Lower lobe of right lung (tissue), 2 donors: ENCODE measurements at places on chromosomes 2 and 18. TPM values are rescaled to one million over a fixed set of nuclear protein-coding genes. Genes with fewer than 3 reads are reported as not detected.

CRYBA2 gene
- not detected for total RNA-seq

DAPL1 gene
- not detected for total RNA-seq

DNA sequence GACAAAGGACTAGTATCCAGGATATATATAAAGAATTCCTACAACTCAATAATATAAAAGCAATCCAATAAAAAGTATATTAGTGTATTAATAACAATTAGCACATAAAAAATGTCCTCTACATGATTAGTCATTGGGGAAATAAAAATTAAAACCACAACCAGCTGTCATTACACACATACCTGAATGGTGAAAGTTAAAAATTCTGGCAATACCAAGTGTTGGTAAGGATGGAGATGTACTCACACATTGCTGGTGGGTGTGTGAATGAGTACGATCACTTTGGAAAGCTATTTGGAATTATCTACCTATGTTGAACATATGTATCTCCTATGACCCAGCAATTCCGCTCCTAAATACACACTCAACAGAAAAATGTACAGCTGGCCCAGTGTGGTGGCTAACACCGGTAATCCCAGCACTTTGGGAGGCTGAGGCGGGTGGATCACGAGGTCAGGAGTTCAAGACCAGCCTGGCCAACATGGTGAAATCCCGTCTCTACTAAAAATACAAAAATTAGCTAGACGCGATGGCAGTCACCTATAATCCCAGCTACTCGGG, 14.3 kb upstream of the NOL10 start:
- no peaks in the 10 kb centered on the region for H3K36me3 ChIP-seq
- DNase-seq = no peak
- no peak overlapping the region for H3K27ac ChIP-seq
- no peaks in the 10 kb centered on the region for H3K4me1 ChIP-seq

DNA sequence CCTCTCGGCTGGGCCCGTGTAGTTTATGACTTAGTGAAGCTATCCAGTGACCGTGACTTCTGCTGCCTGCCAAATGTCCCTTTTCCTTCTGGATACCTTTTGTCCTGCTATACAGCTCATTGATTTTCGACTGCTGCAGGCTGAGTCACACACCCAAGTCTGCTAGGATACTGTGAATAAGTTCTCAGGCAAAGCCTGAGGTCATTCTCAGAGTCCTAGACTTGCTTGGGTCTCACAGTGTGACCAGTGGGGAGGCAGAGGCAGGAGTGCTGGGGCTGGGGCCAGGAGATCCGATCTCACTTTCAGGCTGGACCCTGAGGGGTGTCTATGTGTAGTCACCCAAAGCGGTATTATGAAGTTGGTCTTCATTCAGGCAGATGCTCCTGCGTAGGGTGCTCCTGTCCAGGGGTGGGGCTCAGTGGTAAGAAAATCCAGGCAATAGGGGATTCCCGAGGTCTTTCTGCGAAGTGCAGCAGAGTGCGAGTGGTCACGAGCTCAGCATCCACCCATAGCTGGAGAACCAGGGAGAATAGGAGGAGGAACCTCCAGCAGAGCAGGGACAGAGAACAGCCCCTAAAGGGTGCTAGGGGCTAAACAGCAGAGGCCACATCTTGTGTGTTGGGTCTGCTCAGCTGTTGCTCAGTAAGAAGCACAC, 268.6 kb upstream of the NCKAP5 start:
- no peak overlapping the region for H3K27ac ChIP-seq
- peaks cover 3% of the 10 kb centered on the region for H3K4me1 ChIP-seq
- no peaks in the 10 kb centered on the region for H3K36me3 ChIP-seq
- no peak overlapping the region for H3K4me3 ChIP-seq

DNA sequence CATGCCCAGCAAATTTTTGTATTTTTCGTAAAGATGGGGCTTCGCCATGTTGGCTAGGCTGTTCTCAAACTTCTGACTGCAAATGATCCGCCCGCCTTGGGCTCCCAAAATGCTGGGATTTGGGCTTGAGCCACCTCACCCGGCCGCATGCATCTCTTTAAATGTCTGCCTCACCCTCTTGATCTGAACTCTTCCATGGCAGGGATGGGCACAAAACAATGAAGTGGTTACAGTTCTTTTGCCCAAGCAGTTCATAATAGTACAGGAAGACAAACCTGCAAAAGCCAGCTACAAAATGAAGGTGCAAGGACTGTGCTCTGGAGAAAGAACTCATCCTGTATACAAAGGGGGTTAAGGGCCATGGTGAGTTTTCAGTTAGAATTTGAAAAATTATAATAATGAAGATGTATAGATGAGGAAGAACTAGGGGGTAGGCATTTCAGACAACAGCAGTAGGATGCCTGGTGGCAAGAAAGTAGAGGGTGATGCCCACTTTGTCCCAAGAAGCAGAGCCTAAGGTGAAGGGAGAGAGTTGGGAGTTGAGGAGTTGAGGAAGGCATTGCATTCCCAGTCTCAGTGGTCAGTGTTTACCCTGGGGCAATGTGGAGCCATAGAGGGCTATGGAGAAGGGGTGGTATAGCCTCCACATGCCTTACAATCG, 160.8 kb upstream of the MYCN start:
- no peak for DNase-seq
- H3K4me3 ChIP-seq = no peak overlapping the region
- peaks cover 5% of the 10 kb centered on the region for H3K27me3 ChIP-seq
- H3K27ac ChIP-seq = no peak overlapping the region

DNA sequence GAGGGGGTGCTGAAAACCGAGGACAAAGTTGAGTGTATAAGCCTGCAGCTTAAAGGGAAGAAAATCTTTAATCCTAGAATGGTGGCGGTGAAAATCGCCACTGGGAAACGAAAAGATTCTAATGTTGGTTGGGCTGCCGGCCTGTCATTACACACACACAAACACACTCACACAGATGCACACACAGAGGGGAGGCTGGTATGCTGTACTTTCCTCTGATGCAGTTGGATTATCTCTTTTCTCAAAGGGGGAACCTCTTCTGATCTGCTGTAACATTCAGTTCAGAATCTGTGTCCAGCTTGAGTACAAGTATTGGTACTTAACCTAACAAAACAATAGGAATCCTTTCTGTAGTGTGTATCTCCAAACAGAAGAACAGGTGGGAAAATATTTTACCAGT, 39.0 kb downstream of the ANXA4 start:
- peaks cover 22% of the 10 kb centered on the region for H3K36me3 ChIP-seq
- H3K27me3 ChIP-seq = no peaks in the 10 kb centered on the region
- H3K27ac ChIP-seq = peak overlapping the region; percentile 22

DNA sequence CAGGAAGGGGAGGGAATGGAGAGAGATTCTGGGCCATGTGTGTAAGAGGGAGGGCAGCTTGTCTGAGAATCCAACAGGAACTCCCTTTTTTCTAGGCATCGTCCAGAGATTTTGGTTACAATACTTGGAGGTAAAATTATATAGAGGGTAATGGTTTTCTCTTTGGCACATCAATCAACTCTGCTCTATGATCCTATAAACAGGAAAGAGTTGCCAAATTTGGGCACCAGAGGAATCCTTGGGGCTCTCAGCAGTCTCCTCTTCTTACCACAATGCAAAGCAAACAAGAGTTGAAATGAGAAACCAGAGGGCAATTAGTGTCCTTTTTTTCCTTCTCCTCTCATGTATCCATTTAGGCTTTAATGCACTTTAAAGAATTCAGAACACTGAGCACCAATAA, 243.4 kb downstream of the SLC8A1 start:
- H3K36me3 ChIP-seq = no peaks in the 10 kb centered on the region
- H3K4me3 ChIP-seq = no peak overlapping the region
- no peak overlapping the region for H3K27ac ChIP-seq
- H3K4me1 ChIP-seq = no peaks in the 10 kb centered on the region
- no peak for DNase-seq
- no peaks in the 10 kb centered on the region for H3K27me3 ChIP-seq

- no peak overlapping the region for H3K4me3 ChIP-seq
- no peak overlapping the region for H3K27ac ChIP-seq
- no peak for DNase-seq
- H3K36me3 ChIP-seq = no peaks in the 10 kb centered on the region
- H3K4me1 ChIP-seq = no peaks in the 10 kb centered on the region
These were observed 282.0 kb downstream of the THSD7B start for GRCh38 chr2:137047369-137047768.

- H3K4me3 ChIP-seq = no peak overlapping the region
- H3K36me3 ChIP-seq = no peaks in the 10 kb centered on the region
- H3K27me3 ChIP-seq = no peaks in the 10 kb centered on the region
- no peak for DNase-seq
- no peak overlapping the region for H3K27ac ChIP-seq
- H3K4me1 ChIP-seq = no peaks in the 10 kb centered on the region
These were observed 88.9 kb downstream of the R3HDM1 start for GRCh38 chr2:135620198-135620597.

GRCh38 chr2:102355526-102356380, at the start of gene IL18R1:
IL18R1 (plus strand) TSS chr2:102355796; CDS start chr2:102362661, 6,865 bp downstream.
- peak; percentile 87 for DNase-seq
- no peaks in the 10 kb centered on the region for H3K36me3 ChIP-seq
- peak within 1 kb of the TSS; percentile 85 for H3K4me3 ChIP-seq
- peak within 1 kb of the TSS; percentile 90 for H3K27ac ChIP-seq

GRCh38 chr2:8030573-8031303, 651.1 kb upstream of the ID2 start:
- no peak overlapping the region for H3K4me3 ChIP-seq
- no peaks in the 10 kb centered on the region for H3K27me3 ChIP-seq
- H3K27ac ChIP-seq = no peak overlapping the region
- H3K36me3 ChIP-seq = no peaks in the 10 kb centered on the region

DNA sequence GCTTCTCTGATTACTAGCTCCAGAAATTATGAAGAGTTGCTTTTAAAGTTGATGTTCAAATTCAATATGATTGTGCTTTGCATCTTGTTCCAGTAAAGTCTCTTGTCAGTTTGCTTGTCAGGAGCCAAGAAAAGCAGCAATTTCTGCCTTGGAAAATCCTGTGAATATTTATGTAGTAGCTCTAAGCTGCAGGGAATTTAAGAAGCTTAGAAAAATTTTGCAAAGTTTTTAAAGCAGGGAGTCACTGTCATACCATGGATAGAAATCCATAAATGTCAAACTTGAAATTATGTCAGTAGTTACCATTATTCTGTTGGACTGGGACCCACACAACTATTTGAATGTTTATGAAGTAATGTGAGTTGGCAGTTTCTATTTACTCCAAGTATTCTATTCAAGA, 169.3 kb downstream of the TMEM200C start:
- no peaks in the 10 kb centered on the region for H3K4me1 ChIP-seq
- no peak overlapping the region for H3K4me3 ChIP-seq
- no peak overlapping the region for H3K27ac ChIP-seq

DNA sequence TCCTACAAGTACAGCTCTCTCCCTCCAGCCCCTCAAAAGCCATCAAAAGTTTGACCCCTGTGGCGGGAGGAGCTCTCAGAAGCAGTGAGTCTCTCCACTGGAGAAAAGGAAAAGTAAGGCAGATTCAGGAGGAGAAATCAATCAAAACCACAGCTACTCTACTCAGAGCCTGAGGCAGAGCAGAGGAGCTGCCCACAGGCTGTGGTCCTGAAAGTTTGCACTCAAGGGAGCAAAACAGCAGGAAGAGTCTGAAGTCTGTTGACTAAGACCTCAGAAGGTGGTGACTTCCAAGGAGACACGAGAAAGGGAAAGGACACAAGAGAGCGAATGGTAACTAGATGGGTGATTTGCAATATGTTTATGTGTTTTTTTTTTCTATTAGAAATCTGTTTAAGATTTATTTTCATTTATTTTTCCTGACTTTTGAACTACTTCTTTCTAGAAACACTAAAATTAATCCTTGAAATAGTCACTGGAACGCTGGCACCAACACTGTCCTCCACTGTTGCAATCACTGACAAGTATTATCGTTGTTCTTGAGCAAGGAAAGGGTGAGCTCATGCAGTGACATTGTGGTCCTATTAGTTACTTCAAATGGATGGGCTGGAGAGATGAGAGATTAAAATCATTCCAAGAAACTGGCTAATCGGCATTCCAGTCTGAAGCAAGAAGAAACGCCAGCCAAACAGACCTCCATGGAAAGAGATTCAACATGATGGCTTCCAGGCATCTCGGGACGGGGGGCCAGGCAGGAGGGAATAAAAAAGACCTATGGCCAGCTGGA, 35.8 kb downstream of the PID1 start:
- H3K27me3 ChIP-seq = no peaks in the 10 kb centered on the region
- no peak overlapping the region for H3K4me3 ChIP-seq
- H3K4me1 ChIP-seq = no peaks in the 10 kb centered on the region
- no peaks in the 10 kb centered on the region for H3K36me3 ChIP-seq
- no peak overlapping the region for H3K27ac ChIP-seq
- no peak for DNase-seq
